ENCODE measurements at places on chromosomes 6 and 20.
A peak's percentile ranks its signal among the peaks of the same experiment; 100 is the strongest.

- no peak overlapping the region for H3K4me3 ChIP-seq
- H3K27ac ChIP-seq: no peak overlapping the region
- DNase-seq: no peak
- no peaks in the 10 kb centered on the region for H3K36me3 ChIP-seq
Measured at GRCh38 chr6:165090242-165090641, 219.2 kb downstream of the C6orf118 start.

DNA sequence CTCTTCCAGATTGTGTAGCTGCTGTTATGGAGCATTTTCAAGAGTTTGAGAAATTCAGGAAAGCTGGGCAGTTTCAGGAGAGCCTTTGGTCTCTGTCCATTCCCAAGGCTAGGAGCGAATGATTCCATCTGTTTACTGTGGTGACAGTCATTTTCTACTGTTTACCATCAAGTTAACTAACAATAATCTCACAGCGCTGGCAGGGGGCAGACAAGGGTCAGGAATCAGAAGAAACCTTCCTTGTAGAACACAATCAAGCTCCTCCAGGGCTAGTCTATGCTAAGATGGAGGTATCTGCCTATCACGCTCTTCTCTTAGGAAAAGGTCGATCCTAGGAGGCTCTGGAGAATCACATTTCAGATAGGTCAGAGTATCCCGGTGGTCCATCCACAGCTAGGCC, 293.9 kb downstream of the KIF16B start:
- no peak overlapping the region for H3K27ac ChIP-seq
- H3K36me3 ChIP-seq: peaks cover 15% of the 10 kb centered on the region
- DNase-seq: no peak
- H3K27me3 ChIP-seq: no peaks in the 10 kb centered on the region
- H3K4me3 ChIP-seq: no peak overlapping the region

GRCh38 chr6:78400076-78400475, 467.3 kb upstream of the IRAK1BP1 start:
- H3K27me3 ChIP-seq: no peaks in the 10 kb centered on the region
- H3K27ac ChIP-seq: no peak overlapping the region
- no peak overlapping the region for H3K4me3 ChIP-seq
- no peak for DNase-seq
- no peaks in the 10 kb centered on the region for H3K4me1 ChIP-seq
- no peaks in the 10 kb centered on the region for H3K36me3 ChIP-seq

- no peaks in the 10 kb centered on the region for H3K36me3 ChIP-seq
- H3K4me1 ChIP-seq: no peaks in the 10 kb centered on the region
- H3K27ac ChIP-seq: no peak overlapping the region
- H3K27me3 ChIP-seq: peaks cover 29% of the 10 kb centered on the region
Measured at GRCh38 chr6:44530209-44530909, 142.9 kb downstream of the CDC5L start.

DNA sequence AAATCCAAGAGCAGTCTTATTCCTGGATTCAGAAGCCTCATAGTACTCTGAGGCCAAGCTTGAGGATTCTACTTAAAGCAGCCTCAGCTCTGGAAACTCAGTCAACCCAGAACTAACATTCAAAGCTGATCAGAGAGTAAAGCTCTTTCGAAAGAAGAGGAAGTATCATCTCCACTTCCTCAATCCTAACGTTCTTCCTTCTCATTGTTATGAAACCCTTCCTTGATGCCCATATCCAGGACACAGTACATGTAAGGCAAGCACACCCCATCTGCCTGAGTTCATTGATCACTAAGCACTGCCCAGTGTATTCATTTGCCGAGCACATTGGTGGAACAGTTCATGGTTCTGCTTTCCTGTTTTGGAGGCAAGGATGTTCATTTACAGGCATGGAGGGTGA, at the start of gene IPCEF1:
IPCEF1 (minus strand) TSS at position 114 of the 400 bp plus-strand sequence. CDS start 90,856 bp downstream, outside the sequence.
- no peak for DNase-seq
- peak within 1 kb of the TSS; percentile 71 for H3K4me3 ChIP-seq
- no peaks in the 10 kb centered on the region for H3K27me3 ChIP-seq
- H3K27ac ChIP-seq: peak within 1 kb of the TSS; percentile 90
- peaks cover 44% of the 10 kb centered on the region for H3K4me1 ChIP-seq
- H3K36me3 ChIP-seq: no peaks in the 10 kb centered on the region

DNA sequence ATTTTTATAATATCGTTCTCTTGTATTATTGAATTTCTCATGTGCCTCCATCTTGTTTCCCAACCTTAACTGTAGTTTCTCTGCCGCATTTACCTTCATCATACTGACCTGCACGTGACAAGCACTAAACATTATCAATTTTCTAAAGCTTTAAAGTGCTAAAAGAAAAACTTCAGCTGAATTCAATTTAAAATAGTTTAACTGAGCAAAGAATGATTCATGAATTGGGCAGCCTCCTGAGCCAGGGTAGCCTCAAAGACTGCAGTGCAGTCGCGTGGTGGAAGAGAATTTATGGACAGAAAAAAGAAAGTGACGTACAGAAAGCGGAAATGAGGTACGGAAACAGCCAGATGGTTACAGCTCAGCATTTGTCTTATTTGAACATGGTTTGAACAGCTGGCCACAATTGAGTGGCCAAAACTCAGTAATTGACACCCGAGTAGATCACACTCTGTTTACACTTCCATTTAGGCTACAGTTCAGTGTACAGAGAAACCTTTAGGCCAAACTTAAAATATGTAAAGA, 4.2 kb upstream of the ZDHHC14 start:
- H3K4me1 ChIP-seq: peaks cover 14% of the 10 kb centered on the region
- H3K27ac ChIP-seq: no peak overlapping the region
- peaks cover 3% of the 10 kb centered on the region for H3K36me3 ChIP-seq
- H3K27me3 ChIP-seq: no peaks in the 10 kb centered on the region

DNA sequence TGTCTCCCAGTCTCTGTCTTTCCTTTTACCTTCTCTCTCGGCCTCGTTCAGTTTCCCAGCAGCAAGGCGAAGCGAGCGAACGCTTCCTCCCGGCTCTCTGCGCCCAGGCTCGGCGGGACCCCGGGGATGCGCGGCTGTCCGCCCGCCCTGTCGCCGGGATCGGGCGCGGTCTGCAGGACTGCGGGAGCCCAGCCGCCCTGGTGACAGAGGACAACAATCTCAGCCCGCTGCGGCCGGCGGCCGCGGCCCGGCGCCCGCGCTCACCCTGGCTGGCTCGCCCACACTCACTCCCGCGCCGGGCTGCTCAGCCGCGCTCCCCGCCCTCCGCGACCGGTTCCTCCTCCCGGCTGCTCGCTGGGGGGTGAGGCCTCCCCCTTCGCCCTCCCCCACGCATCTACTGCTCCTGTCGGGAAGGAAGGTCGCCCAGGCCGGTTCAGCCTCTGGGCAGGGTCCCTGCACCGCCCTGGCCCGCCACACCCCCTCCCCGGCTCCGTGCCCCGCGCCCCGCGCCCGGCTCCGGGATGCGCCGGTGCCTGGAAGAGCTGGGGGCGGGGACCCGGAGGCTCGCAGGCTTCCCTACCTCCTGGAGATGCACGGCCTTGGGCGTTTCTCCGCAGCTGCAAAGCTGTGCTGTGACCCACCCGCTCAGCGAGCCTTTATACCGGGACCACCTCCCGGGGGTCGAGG, 410 bp downstream of the SYNE1 start:
- H3K27me3 ChIP-seq: peaks cover 18% of the 10 kb centered on the region
- no peak for DNase-seq
- H3K36me3 ChIP-seq: peaks cover 3% of the 10 kb centered on the region
- no peak overlapping the region for H3K27ac ChIP-seq
- H3K4me1 ChIP-seq: peaks cover 7% of the 10 kb centered on the region
- H3K4me3 ChIP-seq: peak overlapping the region; percentile 62

DNA sequence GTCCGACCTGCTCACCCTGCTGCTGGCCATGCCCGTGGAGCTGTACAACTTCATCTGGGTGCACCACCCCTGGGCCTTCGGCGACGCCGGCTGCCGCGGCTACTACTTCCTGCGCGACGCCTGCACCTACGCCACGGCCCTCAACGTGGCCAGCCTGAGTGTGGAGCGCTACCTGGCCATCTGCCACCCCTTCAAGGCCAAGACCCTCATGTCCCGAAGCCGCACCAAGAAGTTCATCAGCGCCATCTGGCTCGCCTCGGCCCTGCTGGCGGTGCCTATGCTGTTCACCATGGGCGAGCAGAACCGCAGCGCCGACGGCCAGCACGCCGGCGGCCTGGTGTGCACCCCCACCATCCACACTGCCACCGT, 885 bp downstream of the NTSR1 start:
- no peaks in the 10 kb centered on the region for H3K36me3 ChIP-seq
- H3K4me3 ChIP-seq: no peak overlapping the region
- H3K27me3 ChIP-seq: peaks cover 20% of the 10 kb centered on the region
- H3K27ac ChIP-seq: no peak overlapping the region
- peaks cover 6% of the 10 kb centered on the region for H3K4me1 ChIP-seq

DNA sequence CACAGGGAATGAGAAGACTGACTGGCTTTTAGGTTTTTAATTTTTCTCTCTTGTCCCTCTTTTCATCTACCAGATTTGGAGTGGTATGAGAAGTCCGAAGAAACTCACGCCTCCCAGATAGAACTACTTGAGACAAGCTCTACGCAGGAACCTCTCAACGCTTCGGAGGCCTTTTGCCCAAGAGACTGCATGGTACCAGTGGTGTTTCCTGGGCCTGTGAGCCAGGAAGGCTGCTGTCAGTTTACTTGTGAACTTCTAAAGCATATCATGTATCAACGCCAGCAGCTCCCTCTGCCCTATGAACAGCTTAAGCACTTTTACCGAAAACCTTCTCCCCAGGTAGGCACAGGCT, 644 bp downstream of the MAD2L1BP start:
- H3K4me3 ChIP-seq: peak overlapping the region; percentile 95
- peak overlapping the region; percentile 96 for H3K27ac ChIP-seq
- peaks cover 27% of the 10 kb centered on the region for H3K4me1 ChIP-seq
- peaks cover 12% of the 10 kb centered on the region for H3K36me3 ChIP-seq
- no peak for DNase-seq

GRCh38 chr6:45438849-45439406, 61.2 kb upstream of the SUPT3H start:
- H3K27ac ChIP-seq: no peak overlapping the region
- no peak overlapping the region for H3K4me3 ChIP-seq
- no peak for DNase-seq
- H3K27me3 ChIP-seq: peaks cover 4% of the 10 kb centered on the region
- H3K36me3 ChIP-seq: no peaks in the 10 kb centered on the region

- H3K36me3 ChIP-seq: no peaks in the 10 kb centered on the region
- no peak overlapping the region for H3K27ac ChIP-seq
- H3K4me3 ChIP-seq: no peak overlapping the region
- H3K4me1 ChIP-seq: peaks cover 5% of the 10 kb centered on the region
- no peak for DNase-seq
Measured at GRCh38 chr20:58148891-58149290, 79.6 kb downstream of the ANKRD60 start.

- no peak overlapping the region for H3K4me3 ChIP-seq
- H3K27ac ChIP-seq: no peak overlapping the region
- H3K27me3 ChIP-seq: no peaks in the 10 kb centered on the region
Measured at GRCh38 chr6:33604941-33605854, 15.9 kb upstream of the ITPR3 start.
